GM23338 (cell line): ENCODE measurements at places on chromosomes 3 and 15.

DNA sequence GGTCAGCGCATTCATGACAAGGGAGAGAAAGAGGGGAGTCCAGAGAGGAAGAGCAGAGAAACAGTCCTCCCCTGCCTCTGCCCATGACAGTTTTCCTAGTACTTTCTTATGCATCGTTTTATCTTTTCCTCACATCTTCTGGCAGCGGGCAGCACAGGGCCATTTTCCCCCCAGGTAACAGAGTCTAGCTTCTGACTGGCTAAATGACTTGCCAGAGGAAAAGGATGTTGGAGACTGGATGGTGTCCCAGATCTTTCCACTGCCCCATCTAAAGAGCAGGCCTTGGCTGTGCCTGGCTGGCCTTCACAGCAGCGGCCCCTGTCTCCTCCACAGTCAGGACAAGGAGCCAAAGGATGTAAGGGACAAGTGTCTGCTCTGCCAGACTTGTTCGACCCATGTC lies 59.3 kb downstream of the CTDSPL start:
- no peak for DNase-seq

DNA sequence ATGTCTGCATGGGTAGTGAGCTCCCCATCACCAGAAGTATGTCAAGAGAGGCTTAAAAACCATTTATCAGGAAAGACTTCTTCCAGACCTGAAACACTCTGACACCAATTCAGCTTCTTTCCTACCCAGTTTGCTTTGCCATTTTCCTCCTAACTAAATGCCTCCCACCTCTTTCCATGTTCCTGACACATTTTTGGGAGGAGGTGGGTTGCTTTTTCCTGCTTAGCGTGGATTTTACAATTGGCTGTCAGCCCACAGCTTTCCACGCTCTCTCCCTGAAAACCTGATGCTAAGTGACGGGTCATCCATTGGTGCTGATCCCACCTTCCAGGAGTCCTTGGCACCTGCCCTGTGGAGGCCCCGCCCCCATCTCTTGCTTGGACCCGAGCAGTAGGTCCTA lies 264.9 kb upstream of the ST8SIA2 start:
- no peak for DNase-seq

DNA sequence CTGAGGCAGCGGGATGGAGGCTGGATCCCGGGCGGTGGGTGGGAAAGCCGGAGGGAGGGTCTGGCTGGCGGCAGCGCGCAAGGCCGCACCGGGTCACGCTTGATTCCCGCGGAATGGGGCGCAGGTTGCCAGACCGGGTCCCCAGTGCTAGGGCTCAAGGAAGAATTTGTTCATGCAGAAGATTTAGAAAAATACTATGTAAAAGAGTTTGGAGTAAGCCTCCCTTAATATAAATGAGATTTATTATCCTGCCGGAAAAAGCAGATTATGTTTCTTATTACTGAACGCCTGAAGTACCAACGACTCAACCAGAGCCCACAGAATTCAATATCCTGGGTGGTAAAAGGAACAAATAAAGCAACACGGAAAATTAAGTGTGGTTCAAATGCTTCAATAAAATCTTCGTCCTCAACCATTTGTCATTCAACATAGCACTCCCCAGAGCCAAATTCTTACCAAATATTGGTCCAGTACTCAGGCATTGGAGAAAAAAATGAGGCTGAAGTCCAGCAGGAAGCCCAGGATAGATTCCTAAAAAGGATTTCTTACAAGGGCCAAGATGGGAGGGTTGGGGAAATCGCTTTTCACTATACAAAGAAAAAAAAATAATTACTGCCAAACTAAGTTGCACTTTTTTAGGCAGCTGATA lies 1.2 kb upstream of the ZBTB20 start:
- DNase-seq = no peak

DNA sequence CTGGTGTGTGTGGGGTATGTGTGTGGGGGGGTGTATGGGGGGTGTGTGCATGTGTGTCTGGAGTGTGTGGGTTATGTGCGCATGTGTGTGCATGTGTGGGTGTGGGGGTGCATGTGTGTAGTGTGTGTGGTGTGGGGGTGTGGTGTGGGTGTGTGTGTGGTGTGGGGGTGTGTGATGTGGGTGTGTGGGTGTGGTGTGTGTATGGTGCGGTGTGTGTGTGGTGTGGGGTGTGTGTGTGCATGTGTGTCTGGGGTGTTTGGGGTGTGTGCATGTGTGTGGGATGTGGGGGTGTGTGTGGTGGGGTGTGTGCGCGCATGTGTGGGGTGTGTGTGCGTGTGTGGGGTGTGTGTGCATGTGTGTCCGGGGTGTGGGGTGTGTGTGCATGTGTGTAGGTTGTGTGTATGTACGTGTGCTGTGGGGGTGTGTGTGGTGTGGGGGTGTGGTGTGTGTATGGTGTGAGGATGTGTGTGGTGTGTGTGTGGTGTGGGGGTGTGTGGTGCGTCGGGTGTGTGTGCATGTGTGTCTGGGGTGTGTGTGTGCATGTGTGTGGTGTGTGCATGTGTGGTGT lies 6.2 kb upstream of the OCA2 start:
- no peak for DNase-seq

DNA sequence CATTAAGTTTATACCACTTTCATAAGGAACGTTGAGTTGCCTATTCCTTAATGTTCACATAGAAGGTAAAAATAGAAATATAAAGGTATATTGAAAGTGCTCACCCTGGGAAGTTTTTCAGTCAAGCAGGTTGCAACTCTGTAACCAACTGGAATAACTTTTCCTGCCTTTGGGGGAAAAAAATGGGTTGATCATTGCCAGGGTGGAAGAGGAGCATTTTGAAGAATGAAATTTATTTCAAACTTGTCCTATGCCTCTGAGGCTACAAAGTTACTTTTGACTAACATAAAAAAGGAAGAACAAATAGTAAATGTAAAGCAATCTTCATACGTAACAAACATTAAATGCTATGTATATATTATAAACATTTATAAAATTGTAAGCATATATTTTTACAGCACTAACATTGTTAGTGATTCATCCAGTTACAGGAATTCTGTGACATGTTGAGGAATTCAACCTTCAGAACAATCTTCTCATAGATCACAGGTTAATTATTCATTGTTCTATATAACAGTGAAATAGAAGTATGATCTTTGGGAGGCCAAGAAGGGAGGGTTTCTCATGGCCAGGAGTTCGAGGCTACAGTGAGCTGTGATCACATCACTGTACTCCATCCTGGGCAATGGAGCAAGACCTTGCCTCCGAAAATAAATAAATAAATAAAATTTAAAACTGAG lies 13.5 kb downstream of the EFHB start:
- no peak for DNase-seq

DNA sequence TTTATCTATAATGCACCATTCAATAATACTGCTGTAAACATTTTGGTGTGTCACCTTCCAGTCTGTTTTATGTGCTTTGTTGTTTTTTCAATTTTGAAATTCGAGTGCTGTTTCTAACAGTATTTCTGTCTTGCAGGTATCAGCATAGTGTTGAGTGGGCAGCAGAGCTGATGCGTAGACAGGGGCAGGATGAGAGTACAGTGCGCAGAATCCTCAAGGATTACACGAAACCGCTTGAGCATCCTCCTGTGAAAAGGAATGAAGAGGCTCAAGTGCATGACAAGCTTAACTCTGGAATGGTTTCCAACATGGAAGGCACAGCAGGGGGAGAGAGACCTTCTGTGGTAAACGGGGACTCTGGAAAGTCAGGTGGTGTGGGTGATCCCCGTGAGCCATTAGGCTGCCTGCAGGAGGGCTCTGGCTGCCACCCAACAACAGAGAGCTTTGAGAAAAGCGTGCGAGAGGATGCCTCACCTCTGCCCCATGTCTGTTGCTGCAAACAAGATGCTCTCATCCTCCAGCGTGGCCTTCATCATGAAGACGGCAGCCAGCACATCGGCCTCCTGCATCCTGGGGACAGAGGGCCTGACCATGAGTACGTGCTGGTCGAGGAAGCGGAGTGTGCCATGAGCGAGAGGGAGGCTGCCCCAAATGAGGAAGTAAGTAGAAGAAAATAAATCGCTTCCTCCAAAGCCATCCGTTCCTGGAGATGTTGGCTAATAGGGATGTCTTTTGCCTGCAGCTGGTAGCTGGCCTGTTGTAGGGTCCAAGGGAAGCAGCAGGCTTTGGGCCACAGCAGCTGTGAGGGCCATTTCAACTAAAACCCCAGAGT lies 19.1 kb downstream of the TSEN2 start:
- DNase-seq = no peak

DNA sequence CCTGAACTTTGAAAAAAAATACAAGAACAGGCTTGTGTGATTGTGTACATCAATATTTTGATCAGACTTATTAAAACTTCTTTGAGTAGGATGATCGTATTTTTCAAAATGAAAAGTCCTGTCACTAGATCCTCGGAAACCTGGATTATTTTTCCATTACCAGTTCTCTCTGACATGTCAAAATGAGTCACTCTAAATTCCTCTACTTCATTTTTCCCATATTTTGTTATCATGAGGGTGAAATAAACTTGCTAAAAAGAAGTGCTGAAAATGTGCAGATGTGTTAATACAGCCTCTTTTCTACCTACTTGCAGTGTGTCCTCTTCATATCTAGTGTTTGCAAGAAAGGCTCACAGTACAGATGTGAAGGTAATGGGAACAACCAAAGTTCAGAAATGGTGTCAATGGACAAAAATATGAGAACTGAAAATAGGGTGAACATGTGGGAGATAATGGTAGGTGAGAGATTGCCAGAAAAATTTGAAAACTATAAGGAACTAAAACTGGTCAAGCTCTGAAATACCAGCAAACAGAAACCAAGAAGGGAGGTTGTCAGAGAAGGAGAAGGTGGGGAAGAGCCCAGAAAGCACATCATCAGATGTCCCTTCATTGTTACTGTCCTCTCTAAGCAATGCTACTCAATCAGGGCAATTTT lies 108.2 kb downstream of the EOMES start:
- no peak for DNase-seq

GRCh38 chr15:66831801-66832390 lies 129.9 kb downstream of the SMAD6 start:
- DNase-seq = no peak

DNA sequence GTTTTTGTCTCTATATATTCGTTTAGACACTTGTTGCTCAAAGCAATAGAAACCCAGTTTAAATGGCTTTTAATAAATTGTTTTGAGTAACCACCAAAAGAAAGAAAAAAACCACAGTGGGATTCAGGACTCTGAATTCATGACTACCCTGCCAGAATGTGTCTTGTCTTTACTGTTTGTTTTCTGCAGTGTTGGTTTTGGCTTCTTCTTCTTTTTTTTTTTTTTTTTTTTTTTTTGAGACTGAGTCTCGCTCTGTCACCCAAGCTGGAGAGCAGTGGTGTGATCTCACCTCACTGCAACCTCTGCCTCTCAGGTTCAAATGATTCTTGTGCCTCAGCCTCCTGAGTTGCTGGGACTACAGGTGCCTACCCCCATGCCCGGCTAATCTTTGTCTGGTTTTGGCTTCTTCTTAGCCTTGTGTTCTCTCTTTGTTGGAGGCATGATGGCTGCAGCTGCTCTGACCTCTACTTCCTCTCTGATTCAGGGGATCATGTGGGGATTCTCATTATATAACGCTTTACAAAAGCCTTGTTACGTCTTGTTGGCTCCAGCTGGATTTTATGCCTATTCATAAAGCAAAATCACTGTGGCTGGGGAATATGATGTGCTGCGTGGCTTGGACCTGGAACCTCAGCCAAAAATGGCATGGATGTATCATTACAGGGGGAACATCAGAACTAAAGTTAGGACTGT lies 54.0 kb downstream of the PLS1 start:
- no peak for DNase-seq

- DNase-seq = no peak
These were observed 27.8 kb downstream of the RBPMS2 start for GRCh38 chr15:64747578-64747977.

GRCh38 chr3:14125193-14126016 lies 553 bp downstream of the TMEM43 start:
- peak; percentile 78 for DNase-seq

DNA sequence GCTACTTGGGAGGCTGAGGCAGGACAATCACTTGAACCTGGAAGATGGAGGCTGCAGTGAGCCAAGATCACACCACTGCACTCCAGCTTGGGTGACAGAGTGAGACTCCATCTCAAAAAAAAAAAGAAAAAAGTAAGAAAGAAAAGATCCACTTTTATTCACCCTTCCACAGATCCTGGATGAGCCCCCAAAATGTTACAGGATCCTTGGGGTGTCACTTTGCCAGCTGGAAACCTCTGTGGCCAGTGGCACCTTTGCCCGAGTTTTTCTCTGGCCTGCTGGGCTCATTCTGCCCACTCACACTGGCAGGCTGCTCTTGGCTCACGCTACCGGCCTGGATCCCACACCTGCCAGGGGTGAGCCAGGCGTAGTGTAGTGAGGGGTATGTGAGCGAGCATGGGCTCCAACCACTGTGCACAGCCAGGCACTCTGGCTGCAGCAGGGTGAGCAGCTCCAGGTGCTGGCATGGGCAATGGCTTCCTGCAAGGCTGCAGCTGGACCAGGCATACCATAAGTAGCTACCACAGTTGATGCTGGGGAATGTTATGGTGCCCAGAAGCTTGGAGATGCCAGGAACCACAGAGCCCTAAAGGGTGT lies 57.8 kb upstream of the C15orf39 start:
- DNase-seq = peak; percentile 51

DNA sequence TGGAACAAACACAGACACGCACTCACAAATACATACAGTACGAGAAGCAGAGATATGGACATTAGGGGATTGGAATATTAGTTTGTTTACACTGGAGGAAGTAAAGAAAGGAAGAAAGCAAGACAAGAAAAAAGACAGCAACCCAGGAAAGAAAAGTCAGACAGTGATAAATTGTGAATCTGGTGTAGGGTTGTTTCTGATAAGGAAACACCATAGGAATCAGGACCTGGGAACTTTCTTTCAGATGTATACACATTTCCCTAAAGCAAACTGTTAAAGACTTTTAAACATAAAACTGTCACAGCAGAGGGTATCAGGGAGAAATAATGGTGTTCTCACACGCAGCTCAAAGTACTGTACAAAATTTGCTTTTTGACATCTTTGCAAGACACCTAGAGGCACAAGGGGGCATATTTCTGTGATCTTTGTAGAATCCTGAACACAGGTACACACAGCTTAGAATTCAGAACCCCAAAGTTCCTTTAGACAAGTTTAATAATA lies 153.7 kb downstream of the TUSC7 start:
- no peak for DNase-seq

GRCh38 chr15:22956257-22956977 lies 23.8 kb downstream of the CYFIP1 start:
- no peak for DNase-seq

GRCh38 chr3:140377644-140378043 lies 300.2 kb upstream of the TRIM42 start:
- DNase-seq = no peak

DNA sequence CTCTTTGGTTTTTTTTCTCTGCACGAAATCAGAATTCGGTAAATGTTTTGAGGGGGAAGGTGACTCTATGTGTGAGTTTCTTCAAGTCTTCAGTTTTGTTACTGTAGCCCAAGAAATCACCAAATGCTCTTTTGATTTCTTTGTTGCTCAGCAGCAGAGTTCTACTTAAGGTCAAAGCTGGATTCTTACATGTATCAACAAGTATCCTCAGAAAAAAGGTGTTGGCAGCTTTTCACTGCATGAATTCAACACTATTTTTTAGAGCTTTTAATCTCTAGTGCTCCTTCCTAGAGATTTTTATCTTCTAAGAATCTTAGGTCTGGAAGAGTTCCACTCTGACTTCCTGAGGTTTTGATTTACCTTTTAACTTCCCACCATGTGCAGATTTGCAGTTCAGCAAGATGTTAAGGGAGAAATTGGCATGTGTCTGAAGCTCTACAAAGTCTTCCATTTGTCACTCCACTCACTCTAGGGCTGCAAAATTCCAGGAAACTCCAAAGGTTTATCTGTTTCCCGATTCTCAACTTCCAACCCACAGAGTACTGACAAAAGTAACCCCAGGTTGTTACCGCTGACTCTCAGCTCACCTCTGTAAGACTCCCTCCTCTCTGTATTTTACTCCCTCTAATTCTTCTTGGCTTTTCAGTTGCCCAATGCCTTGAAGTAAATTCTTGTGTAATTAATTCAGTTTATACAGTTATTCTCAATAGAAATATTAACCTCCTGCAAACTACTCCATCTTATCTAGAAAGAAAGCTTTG lies 13.3 kb upstream of the CD200 start:
- no peak for DNase-seq
